ENCODE measurements at places on chromosomes 2 and 18.

DNA sequence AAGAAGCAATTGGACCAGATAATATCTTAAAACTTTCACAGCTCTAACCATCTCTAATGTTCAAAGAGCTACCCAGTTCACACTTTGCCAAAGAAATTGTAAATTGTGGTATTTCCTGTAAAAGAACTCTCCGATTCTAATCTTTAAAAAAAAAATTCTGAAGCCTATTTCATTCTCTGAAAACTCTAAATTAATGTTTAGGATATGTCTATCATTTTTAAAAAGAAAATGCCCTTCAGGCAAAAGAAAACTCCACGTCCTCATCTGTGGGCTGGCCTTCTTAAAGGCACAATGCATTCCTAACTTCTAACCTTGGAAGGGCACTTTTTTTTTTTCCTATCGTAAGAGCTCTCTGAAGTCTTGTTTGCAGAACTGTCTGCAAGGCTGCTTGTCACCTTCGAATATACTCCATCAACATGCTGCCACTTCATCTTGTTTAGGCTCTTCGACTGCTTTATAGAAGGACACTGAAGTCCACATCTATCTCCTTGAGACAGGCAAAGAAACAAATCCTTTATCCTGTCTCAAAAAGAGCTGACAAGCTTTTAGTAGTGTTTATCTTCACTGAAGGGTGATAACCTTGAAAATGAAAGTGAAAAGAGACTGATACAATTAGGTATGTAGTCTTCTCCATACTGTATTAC is 124.3 kb upstream of the SLC39A10 start:
- DNase-seq, result peak; percentile 51

DNA sequence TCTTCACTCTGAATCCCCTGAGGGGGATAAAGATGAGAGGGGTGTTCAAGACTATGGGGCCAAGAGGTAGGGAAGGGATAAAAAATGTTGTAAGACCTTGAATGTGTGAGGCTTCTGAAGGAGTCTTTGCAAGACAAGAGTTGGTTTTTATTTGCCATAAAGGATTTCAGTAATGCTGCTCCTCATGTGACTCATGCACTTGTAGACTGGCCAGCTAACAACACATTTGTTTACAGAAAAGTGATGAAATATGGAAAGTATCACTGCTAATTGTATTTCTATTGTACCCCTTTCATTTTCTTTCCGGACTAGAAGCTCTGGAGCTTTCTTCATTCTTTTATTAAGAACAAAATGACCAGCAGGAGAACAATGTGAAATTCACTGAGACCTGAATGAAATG is 782.1 kb downstream of the EPHA4 start:
- peak; percentile 60 for DNase-seq

DNA sequence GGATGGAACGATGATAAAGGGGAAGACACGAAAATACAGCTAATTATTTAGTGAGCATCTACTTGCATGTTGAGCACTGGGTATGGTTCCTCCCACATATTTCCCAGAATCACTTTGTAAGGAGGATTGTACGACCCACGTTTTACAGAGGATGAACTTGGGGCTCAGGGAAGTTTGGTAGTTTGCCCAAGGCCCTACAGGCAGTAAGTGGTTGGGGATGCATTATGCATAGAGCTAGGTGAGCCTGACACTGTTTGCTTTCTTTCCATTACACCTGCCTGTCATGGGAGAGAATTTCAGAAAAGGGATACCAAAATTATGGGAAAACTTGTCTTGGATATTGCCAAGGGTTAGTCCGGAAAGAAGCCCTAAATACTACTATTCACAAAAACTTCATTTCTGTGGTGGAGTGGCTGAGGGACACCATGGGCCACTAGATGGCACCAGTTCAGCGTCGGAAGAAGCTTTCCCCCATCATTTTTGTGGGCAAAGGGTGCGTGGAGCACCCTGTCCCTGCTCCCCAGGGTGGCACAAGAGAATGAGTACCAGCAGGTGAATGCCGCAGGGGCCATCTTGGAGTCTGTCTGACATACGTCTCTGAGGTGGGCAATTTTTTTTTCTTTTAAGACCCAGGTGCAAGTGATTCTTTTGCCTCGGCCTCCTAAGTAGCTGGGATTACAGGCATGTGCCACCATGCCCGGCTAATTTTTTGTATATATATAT is 23.5 kb upstream of the C18orf32 start:
- DNase-seq, result peak; percentile 41

GRCh38 chr2:112834396-112835037 is 2.1 kb downstream of the IL1B start:
- peak; percentile 19 for DNase-seq

- no peak for DNase-seq
Observed at GRCh38 chr2:177264209-177264692, 276 bp downstream of the NFE2L2 start.

- no peak for DNase-seq
Observed at GRCh38 chr2:26582890-26583289, 58.3 kb downstream of the CIB4 start.

- DNase-seq, result no peak
Observed at GRCh38 chr2:138620431-138620830, 118.9 kb downstream of the SPOPL start.

DNA sequence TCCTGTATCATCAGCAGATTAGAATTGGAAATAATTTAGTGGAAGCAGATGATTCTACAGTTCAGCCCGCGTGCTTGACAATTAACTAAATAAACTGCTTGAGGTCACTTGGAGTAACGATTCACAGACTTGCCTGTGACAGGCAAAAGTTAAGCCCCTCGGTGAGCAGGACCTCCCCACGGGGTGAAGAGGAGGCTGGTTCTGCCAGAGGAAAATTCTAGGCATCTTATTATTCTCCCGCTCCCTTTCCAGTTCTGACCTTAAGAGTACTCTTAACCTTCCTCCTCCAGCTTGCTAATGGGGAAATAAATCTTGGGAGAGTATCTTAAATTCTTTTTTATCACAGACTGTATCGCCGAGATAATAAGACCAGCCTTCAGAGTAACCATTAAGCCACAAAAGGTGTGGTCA is 169.7 kb upstream of the SMAD2 start:
- DNase-seq, result no peak

DNA sequence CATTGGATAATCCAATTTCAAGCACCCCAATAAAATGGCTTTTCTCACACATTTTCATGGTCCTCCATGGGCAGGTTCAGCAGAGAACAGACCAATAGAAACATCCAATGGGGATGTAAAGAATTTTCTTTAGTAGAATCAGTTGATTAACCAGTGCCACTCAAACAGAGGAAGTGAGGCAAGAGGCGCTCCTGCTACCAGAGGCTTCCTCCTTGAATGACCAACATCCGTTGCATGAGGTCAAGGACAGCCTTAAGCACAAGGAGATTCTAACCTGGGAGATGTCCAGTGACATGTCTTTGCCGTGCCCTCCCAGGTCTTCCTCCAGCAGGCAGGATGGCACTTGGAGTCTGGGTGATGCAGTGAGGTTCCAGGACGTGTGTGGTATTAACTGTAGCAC is 146.6 kb downstream of the PIEZO2 start:
- DNase-seq, result no peak

- no peak for DNase-seq
Observed at GRCh38 chr18:70506511-70506910, 217.7 kb downstream of the SOCS6 start.

- no peak for DNase-seq
Observed at GRCh38 chr18:59540780-59541179, 156.4 kb downstream of the CCBE1 start.

- DNase-seq, result peak; percentile 99
Observed at GRCh38 chr2:33210626-33211025, 263.9 kb downstream of the LTBP1 start.

DNA sequence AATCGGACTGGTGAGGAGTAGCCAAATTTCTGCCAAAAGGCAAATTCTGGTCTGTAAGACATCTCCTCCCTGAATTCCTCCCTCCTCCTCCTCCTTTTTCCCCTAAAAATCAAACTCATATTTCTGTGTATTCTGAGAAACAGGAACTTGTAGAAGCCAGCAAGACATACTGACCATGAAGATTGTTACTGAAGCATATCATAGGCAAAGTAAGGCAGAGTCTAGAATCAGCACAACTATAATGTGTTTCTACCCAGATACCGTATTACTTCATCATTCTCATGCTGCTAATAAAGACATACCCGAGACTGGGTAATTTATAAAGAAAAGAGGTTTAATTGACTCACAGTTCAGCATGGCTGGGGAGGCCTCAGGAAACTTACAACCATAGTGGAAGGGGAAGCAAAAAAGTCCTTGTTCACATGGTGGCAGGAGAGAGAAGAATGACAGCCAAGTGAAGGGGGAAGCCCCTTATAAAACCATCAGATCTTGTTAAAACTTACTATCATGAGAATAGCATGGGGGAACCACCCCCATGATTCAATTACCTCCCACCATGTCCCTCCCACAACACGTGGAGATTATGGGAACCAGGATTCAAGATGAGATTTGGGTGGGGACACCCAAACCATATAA is 24.9 kb upstream of the EPC2 start:
- DNase-seq, result no peak

DNA sequence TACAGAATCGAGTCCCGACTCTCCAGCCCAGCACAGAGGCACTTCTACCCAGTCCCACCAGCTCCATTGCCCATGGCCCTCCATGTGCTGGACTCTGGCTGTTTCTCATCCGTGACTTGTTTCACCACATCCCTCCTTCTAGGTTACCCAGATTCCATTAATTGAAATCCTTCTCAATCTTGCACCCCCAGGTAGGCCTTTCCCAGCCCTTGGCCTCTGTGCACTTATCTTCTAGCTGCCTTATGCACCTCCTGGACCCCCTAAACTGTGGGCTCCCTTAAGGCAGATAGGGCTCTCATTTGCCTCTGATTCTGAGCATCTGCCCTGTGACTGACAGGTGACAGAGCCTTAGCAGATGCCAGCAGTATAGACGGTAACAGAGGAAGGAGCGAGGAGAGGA is 9.2 kb downstream of the MYCN start:
- DNase-seq, result no peak

- no peak for DNase-seq
Observed at GRCh38 chr2:169683054-169683424, 11.2 kb downstream of the CFAP210 start.

GRCh38 chr2:101205521-101206479 is 46.9 kb upstream of the CNOT11 start:
- peak; percentile 84 for DNase-seq

- DNase-seq, result peak; percentile 41
Observed at GRCh38 chr2:673615-674320, 3.4 kb downstream of the TMEM18 start.

- no peak for DNase-seq
Observed at GRCh38 chr2:29983308-29983707, 61.9 kb upstream of the ALK start.

DNA sequence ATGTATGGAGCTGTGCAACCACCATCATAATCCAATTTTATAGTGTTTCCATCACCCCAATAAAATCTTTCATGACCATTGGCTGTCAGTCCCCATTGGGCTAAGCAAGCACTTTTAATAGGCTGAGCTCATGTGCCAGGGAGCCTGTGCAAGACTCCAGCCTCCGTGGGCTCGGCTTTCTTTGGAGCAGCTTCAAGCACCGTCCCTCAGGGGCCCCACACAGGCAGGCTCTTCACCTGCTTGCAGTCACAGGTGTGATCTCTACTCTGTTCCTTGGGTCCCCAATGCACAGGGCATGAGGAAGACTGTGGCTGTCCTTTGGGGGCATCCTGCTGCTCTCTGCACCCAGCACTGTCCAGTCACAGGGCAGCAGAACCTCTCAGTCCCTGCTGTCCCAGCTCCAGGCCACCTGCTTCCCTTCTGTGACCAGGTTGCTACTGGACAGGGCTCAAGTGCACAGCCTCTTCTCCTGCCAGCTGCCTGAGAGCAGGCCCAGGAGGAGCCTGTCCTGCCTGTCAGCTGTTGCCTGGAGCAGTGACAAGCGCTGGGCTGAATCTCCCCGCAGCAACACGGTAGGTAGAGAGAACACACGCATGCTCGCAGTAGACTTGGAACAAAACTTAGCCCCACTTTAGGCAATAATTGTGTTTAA is 40.7 kb upstream of the TMEM131 start:
- DNase-seq, result no peak

DNA sequence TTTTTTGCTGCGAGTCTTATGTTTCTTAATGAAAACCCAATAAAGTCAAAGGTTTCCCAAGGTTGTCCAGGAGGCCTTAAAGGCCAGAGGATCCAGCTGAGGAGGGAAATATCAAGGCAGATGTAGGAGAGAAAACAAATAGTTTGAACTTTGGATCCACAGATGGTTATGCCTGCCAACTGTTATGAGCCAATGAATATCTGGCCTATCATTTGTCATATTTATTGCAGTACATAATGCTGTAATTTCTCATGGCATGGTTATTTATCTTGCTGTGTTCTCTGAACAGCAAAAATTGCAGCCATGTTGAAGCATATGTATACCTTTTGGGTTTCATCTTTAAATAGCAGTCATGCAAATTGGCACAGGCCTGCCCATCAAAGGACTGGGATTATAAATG is 38.2 kb upstream of the CAVIN2 start:
- DNase-seq, result peak; percentile 4

DNA sequence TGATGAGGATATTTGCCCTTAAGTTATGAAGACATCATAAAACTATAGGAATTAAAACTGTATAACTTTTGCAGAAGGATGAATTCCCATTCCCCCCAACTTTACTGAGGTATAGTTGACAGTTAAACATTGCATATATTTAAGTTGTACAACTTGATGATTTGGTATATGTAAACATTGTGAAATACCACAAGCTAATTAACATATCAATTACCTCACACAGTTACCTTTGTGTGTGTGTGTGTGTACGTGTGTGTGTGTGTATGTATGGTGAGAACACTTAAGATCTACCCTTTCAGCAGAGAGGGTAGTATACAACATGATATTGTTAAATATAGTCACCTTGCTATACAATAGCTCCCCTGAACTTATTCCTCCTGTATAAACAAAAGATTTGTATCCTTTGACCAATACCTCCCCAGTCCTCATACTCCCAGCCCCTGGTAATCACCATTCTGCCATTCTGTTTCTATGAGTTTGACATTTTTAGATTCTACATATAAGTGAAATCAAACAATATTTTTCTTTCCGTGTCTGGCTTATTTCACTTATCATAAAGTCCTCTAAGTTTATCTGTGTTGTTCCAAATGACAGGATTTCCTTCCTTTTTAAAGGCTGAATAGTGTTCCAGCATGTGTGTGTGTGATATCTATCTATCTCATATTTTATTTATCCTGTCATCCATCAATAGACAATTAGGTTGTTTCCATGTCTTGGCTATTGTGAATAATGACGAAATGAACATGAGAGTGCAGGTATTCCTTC is 48.2 kb upstream of the FAM136A start:
- no peak for DNase-seq

- no peak for DNase-seq
Observed at GRCh38 chr18:56248610-56249235, 389.7 kb downstream of the TXNL1 start.

GRCh38 chr2:86082756-86083155 is 22.9 kb downstream of the POLR1A start:
- DNase-seq, result no peak

GRCh38 chr18:75582406-75582821 is 154.9 kb upstream of the SMIM21 start:
- DNase-seq, result no peak

DNA sequence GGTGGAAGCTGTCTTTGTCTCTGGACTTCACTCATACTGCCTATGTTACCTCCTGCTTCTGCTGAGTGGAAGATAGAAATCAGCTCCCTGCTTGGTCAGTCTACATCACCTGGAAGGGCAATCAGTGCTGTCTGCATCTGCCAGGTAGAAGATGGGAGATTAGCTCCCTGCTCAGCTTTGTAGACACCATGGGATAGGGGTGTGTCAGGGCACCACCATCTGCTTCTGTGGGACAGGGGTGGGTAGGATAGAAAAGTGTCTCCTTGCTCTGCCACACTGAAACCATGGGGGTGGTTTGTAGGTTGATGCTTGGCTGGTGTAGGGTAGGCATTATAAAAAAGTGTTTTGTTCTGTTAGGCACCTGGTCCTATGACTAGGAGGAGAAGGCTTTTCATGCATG is 34.1 kb downstream of the STARD6 start:
- DNase-seq, result no peak

Measured in HCEC 1CT (cell line).